Activated naive CD4-positive, alpha-beta T cell treated with Interleukin-2 at 50 U/mL for 16 hours (primary cell): ENCODE measurements at places on chromosomes 3 and 15.

DNA sequence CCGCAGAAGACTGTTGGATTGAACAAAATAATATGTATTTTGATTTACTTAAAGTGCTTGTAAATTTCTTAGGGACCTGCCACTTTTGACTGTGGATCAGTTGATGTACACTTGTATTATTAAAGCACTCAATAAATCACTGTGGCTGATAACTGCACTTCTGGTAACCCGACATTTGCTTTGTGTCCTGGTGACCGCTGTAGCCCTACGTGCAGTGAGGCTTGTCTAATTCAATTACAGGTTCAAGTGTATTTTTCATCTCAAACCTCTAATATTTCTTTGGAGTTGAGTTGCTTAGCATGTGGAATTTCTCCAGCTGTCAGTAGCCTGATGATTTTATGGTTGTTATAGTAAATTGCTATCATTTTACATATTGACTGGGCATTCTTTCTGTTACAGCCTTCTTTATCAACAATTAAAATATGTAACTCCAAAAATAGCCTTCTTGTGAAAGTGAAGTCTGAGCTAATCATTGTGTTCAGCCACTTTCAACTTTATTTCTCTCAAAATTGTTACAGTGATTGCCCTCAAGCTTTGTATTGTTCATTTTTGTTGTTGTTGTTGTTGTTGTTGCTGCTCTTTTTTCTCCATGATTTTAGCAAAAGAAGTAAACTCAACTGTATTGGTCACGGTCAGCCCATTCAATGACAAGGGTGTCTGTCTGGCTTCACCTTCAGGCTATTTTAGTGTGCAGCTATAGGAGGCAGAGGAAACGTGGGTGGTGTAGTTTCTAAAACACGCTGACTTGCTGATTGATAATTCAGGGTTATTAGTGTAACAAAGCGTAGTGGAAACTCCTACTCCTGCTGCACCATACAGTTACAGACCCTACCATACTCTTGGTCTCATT, 215.1 kb upstream of the UBE2E1 start:
- DNase-seq, result no peak

DNA sequence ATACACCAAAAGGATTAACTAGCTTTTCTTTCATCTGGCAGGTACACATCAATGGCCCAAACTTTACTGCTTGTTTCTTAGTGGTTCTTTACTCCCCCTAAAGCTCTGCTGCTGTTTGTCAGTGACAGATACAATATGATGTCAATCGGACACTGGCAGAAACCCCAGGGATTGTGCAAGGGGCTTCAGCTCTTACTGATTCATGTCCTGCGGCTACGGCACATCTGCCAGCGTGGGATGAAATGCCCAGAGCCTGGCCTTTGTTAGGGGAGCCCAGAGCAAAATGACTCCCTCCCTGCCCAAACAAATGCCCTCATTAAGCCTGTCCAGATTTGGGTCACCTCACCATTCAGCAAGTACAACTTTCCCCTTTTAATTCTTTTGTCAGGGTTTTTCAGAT, 28.3 kb downstream of the SRP14 start:
- no peak for DNase-seq

DNA sequence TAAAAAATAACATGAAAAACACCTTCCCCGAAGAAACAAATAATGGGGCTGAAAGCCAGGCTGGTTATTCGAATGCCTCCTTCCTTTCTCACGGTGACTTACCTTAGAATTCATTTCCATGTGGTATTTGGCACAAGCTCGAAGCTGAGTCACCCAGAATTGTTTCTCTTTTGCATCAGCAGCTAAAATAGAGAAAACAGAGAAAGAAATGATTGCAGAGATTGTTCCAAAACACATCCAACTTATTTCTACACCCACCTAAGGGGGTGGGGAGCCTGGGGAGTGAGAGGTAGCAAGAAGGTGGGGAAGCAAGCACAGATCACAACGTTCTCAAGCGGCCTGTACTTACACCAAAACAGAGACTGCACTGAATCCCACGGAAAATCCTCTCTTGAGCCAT, 104.7 kb downstream of the OSBPL10 start:
- DNase-seq, result no peak

DNA sequence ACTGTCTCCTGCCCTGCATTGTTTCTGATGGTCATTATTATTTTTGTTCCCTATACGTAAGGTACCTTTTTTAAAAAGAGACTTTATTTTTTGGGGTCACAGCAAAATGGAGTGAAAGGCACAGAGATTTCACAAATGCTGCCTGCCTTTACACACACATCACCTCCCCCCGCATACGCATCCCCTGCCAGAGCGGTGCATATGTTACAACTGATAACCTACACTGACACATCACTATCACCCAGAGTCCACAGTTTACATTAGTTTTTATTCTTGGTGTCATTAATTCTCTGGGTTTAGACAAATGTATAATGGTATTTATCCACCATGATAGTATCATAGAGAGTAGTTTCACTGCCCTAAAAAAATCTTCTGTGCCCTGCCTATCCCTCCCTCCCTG, 43.6 kb upstream of the KLF13 start:
- DNase-seq, result no peak

DNA sequence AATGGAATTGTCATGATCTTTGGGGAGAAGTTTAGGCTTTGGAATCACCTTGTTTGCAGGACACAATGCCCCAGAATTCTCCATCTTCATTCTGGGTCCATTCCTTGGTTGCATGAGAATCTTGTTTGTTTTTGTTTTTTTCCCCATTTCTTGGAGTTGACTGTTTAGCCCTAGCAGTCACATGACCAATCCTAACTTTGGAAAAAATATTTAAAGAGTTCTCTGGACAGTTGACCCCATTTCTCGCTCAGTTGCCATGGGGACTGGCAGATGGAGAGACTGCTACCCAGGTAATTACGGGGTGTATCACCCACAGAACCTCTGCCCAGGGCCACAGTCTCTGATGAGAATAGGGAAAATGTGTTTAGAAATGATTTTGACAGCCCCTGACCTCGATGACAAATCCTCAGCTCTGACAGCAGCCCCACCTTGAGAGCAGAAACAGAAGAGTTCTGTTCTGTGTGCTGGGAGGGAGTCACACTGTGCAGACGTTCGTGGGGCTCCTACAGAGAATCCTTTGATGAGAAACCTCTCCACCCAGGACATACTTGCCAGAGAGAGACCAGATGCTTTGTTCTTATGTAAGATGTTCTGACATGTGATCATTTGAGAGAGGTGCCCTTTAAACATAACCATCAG, 57.7 kb downstream of the IL16 start:
- DNase-seq, result no peak

DNA sequence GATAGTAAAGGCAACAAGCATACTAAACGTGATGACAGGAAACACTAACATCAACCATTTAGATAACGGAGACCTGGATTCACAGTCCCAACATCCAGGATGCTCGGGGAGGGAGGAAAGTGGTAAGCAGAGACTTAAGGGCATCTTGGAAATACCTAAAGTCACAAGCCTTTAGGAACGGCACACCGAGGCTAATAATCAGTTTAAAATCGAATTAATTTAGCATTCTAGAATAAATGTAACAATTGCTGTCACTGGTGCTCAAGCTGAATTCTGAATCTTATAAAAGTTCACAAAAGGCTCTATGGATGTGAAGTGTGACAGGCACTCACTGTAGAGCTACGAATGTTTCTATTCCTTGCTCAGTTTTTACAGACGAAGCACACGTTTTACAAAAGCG, 1.3 kb downstream of the CD47 start:
- no peak for DNase-seq

- no peak for DNase-seq
Observed at GRCh38 chr3:65196663-65197062, 508.9 kb upstream of the ADAMTS9 start.

DNA sequence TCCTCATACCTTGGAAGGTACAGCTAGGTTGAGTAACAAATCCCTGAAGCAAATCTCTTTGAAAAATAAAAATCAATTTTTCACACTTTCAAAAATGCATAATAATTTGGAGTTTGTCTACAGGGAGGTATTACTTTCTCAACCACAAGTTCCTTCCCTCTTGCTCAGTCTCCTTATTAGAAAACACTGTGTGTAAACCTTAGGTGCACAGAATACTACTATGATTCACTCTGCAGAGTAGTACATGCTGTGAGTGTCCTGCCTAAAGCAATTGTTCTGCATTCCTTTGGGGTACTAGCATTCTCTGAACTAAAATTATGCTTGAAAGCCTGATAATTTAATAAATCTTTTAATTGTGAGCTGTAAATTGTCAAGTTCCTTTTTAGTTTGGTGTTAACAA, 115.9 kb upstream of the EPHA3 start:
- no peak for DNase-seq

DNA sequence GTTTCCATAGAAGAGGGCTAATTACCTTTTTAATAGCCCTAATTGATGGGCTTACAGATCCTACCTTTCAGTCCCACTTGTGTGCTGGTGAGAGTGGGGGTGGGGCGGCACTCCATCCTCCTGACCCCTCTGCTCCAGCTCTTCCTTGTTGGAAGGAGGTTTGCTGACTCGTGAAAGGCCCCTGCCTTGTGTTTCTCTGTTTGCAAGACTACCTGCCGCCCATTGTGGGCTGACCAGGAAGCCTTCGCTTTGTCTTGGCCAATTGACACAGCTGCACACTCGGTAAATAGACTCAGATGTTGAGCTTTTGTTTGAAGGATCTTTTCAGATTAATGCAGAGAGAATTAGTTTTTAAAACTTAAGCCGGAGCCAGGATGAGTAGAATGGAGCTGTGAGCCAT, 197.3 kb upstream of the HES1 start:
- DNase-seq, result no peak

GRCh38 chr3:23254835-23255234, 51.7 kb downstream of the UBE2E2 start:
- DNase-seq, result no peak
